Activated naive CD8-positive, alpha-beta T cell treated with anti-CD3 and anti-CD28 coated beads, Interleukin-2, amount 50 U/mL, for 24 hours (primary cell): ENCODE measurements at places on chromosomes 13 and 19.

GRCh38 chr13:50452756-50453155, 390.7 kb downstream of the DLEU7 start:
- DNase-seq = no peak

DNA sequence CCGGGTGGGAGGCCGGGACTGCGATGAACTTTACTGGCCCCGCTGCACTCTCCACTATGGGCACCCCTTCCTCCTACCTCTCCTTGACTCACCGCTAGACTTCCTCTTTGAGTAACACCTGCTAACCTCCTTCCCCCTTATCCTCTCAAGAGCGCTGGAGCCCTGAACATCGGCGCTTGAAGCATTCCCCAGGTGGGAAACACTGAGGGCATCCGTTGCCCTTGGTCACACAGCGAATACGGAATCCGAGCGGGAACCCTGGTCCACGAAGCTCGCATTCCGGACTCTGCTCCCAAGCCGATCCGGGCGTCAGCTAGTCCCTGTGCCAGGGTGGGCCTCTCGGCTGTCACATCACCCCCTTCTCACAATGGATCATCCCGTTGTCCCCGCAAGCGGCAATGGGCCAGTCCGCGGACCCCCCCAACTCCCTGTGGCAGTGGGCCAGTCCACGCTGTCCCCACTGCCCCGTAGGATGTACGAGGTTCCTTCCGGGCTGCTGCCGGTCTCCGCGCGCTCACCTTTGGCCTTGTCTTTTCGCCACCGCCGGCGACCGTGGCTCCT, 4.2 kb downstream of the LIPE start:
- DNase-seq = peak; percentile 51

DNA sequence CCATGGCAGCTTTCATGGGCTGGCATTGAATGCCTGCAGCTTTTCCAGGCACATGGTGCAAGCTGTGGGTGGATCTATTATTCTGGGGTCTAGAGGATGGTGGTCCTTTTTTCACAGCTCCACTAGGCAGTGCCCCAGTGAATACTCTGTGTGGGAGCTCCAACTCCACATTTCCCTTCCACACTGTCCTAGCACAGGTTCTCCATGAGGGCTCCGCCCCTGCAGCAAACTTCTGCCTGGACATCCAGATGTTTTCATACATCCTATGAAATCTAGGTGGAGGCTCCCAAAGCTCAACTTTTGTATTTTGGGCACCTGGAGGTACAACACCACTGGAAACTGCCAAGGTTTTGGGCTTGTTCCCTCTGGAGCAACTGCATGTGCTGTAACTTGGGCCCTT, 450.6 kb downstream of the LMO7 start:
- no peak for DNase-seq

- peak; percentile 79 for DNase-seq
Observed at GRCh38 chr19:14363183-14364097, 17.8 kb upstream of the ADGRE5 start.

DNA sequence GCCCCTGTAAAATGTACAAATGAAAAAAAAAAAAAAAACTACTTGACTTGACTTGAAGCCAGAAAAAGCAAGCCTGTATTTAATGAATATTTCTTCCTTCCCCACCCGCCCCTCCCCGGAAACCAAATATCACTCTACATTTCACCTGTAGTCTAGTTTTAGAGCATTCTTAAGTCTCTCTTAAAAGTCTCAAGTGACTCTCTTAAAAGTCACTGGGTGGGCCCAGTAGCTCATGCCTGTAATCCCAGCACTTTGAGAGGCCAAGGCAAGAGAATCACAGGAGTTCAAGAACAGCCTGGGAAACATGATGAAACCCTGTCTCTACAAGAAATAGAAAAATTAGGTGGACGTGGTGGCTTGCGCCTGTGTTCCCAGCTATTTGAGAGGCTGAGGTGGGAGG, 72.0 kb downstream of the TSC22D1 start:
- no peak for DNase-seq
